ENCODE measurements at places on chromosomes 4 and X. TPM values are rescaled to one million over a fixed set of nuclear protein-coding genes. Genes with fewer than 3 reads are reported as not detected.
A peak's percentile ranks its signal among the peaks of the same experiment; 100 is the strongest.

- no peak overlapping the region for H3K27ac ChIP-seq
- H3K27me3 ChIP-seq = peaks cover 2% of the 10 kb centered on the region
- peaks cover 18% of the 10 kb centered on the region for H3K36me3 ChIP-seq
- no peak for DNase-seq
- H3K4me1 ChIP-seq = no peaks in the 10 kb centered on the region
Observed at GRCh38 chr4:150874338-150875226, 140.5 kb downstream of the LRBA start.

The CFI gene
- total RNA-seq = not detected

DNA sequence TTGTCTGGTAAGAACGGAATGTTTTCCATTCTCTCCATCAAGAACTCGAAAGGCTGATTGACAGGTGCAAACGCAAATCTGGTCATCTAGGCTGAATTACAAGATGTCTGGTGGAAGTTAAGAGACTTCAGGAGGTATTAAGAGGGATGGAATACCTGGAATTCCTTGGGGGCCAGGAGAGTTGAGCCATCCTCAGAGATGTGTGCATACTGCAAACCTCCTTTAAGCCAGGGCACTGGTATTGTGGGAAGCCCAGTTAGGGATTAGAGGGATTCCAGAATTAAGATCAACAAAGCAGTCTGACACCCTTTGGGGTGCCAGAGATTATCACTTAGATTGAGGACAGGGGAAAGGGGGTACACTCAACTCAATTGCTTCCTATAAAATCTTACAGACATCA is 151.4 kb downstream of the VCX3A start:
- no peak overlapping the region for H3K4me3 ChIP-seq
- DNase-seq = no peak
- no peaks in the 10 kb centered on the region for H3K27me3 ChIP-seq
- no peaks in the 10 kb centered on the region for H3K4me1 ChIP-seq

- H3K4me3 ChIP-seq = peak overlapping the region; percentile 93
- peak; percentile 22 for DNase-seq
- no peaks in the 10 kb centered on the region for H3K4me1 ChIP-seq
- H3K36me3 ChIP-seq = no peaks in the 10 kb centered on the region
Observed at GRCh38 chrX:149937871-149938426, 342 bp downstream of the EOLA2 start.

The UGT2A3 gene
- total RNA-seq = not detected

- peaks cover 3% of the 10 kb centered on the region for H3K4me1 ChIP-seq
- no peak overlapping the region for H3K27ac ChIP-seq
- no peak overlapping the region for H3K4me3 ChIP-seq
- peaks cover 16% of the 10 kb centered on the region for H3K36me3 ChIP-seq
- H3K27me3 ChIP-seq = no peaks in the 10 kb centered on the region
- DNase-seq = no peak
Observed at GRCh38 chr4:121863799-121864198, 6.5 kb downstream of the BBS7 start.

DNA sequence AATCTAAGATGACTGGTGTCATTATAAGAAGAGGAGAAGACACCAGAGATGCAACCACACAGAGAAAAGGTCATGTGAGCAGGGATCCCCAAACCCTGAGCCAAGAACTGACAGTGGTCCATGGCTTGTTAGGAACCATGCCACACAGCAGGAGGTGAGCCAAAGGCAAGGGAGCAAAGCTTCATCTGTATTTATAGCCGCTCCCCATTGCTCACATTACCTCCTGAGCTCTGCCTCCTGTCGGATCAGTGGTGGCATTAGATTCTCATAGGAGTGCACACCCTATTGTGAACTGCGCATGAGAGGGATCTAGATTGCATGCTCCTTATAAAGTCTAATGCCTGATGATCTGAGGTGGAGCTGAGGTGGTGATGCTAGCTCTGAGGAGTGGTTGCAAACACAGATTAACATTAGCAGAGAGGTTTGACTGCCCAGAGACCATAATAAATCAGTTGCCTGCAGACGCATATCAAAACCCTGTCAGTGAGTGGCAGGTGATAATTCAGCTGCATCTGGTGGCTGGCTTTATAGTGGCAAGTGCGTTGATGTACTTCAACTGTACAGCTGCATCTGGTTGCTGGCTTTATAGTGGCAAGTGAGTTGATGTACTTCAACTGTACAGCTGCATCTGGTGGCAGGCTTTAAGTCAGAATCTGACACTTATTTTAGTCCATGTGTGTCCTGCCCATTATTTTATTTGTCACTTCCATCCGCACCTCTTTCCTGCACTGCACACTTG is 19.8 kb upstream of the CXCL2 start:
- DNase-seq = no peak
- no peaks in the 10 kb centered on the region for H3K4me1 ChIP-seq
- H3K27me3 ChIP-seq = peaks cover 2% of the 10 kb centered on the region
- H3K4me3 ChIP-seq = no peak overlapping the region
- no peaks in the 10 kb centered on the region for H3K36me3 ChIP-seq

- no peak for DNase-seq
- no peaks in the 10 kb centered on the region for H3K4me1 ChIP-seq
- no peak overlapping the region for H3K4me3 ChIP-seq
- no peaks in the 10 kb centered on the region for H3K36me3 ChIP-seq
- H3K27me3 ChIP-seq = no peaks in the 10 kb centered on the region
Observed at GRCh38 chrX:20029728-20030127, 38.9 kb upstream of the BCLAF3 start.

The MAP3K15 gene
- total RNA-seq = 0.37 TPM

DNA sequence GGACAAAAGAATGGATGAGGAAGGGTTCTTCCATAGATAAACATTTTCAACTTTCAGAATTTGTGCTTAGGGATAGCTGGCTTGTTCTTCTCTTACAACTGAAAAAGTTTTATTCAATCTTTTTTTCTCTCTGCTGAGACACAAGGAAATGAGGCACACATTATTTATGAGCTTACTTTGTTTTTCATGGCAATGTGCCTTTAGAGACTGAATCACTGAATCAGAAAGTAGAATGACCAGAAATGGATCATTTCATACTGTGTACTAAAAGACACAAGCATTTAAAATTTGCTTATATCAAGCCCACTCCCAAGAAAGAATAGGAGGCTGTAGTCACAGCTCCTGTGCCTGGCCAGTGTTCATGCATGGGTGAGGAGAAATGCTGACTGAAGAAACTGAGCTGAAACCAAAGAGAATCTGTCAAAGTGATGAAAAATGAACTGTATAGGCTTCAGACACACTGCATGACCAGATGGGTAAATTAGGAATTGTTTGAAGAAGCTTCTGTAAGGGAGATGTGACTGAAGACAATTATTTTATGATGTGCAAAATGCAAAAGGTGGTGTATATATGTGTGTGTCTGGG is 413.8 kb downstream of the RAPGEF2 start:
- H3K36me3 ChIP-seq = no peaks in the 10 kb centered on the region
- no peak overlapping the region for H3K4me3 ChIP-seq
- H3K27ac ChIP-seq = no peak overlapping the region
- DNase-seq = no peak

DNA sequence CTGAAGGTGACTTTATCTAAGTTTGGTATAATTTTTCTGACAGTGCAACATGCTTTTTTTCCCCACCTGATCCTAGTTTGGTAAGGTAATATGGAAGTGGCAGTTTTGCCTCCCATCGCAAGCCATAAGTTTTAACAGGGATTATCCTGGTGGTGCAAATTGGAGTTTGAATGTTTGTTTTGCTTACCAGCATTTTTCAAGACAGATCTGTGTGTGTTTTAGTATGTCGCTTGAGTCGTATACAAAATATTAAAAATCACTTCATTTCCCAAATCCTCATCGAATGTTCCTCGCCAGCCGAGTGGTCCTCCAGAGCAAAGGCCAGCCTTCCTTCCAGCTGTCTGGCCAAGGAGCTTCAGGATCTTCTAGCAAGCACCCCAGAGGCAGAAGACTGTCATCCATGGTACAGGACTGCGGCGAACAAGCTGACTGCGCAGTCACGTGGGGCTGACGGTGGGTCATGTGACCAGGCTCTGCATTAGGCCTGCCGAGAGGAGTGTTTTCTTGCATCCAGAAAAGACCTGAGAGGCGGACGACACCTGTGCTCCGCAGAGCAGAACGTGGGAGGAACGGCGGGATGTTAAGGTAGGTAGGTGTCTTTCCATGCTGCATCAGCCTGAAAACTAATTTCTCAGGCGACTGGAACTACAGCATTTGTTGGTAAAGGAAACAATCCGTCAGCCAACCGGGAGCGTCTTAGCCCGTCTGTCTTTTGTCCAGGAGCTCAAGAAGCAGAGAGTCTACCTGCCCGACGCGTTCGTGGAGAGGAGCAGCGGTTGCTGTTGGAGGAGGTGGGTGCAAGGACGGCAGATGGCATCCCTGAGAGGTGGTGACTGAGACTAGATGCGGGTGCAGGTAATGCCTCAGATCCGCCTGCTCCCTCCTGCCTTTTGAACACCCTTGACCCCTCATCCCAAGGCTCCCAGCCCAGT is at the start of gene GPRASP3:
TSS of gene GPRASP3 (plus strand) at position 507 of the 932 bp plus-strand sequence. CDS start 28,253 bp downstream, outside the sequence.
- H3K4me1 ChIP-seq = no peaks in the 10 kb centered on the region
- H3K36me3 ChIP-seq = no peaks in the 10 kb centered on the region
- H3K27me3 ChIP-seq = no peaks in the 10 kb centered on the region
- H3K4me3 ChIP-seq = peak within 1 kb of the TSS; percentile 98

The MAGED4 gene
- total RNA-seq = 192 TPM

DNA sequence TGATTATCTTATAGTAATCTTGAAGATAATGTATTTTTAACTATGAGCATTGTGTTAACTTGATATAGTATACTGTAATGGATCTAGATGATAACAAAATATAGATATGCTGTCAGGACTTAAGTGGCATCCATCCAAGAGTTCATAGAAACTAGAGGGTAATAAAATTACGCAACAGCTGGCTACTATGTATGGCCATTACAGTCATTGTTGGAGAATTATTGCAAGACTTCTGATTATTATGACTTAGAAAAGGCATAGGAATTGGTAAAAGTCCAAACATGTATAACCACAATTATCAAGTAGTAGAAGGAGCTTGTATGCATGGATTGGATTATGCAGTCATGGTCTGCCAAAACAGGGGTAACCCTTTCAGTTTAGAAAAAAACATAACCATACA is 9.5 kb downstream of the OGT start:
- no peak overlapping the region for H3K4me3 ChIP-seq
- no peaks in the 10 kb centered on the region for H3K36me3 ChIP-seq
- H3K27ac ChIP-seq = no peak overlapping the region
- H3K27me3 ChIP-seq = no peaks in the 10 kb centered on the region

GRCh38 chrX:73876911-73877310 is 313.9 kb downstream of the CHIC1 start:
- no peak overlapping the region for H3K4me3 ChIP-seq
- no peak overlapping the region for H3K27ac ChIP-seq
- no peak for DNase-seq
- no peaks in the 10 kb centered on the region for H3K4me1 ChIP-seq
- no peaks in the 10 kb centered on the region for H3K27me3 ChIP-seq
- no peaks in the 10 kb centered on the region for H3K36me3 ChIP-seq

GRCh38 chr4:38231626-38232025 is 271.4 kb downstream of the PTTG2 start:
- H3K27me3 ChIP-seq = peaks cover 1% of the 10 kb centered on the region
- no peak overlapping the region for H3K27ac ChIP-seq
- H3K36me3 ChIP-seq = peaks cover 11% of the 10 kb centered on the region
- no peaks in the 10 kb centered on the region for H3K4me1 ChIP-seq

DNA sequence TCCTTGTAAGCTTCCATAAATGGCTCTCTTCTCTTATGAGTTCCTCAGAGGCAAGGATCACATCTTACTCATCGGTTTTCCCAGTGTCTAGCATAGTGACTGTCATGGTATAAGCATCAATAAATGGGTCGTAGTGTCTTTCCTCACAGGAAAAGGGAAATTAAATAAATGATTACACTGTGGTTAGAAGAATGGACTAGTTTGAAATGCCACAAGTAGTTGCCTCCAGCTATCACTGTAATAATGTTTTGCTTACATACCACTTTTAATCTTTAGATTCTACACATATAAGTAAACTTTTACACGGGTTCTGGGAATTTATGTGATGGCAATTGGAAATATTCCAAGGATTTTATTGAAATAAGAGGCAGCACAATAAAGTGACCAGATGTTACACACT is 152.8 kb upstream of the CXorf51A start:
- H3K27me3 ChIP-seq = no peaks in the 10 kb centered on the region
- no peaks in the 10 kb centered on the region for H3K4me1 ChIP-seq
- no peak overlapping the region for H3K4me3 ChIP-seq
- no peaks in the 10 kb centered on the region for H3K36me3 ChIP-seq

The NAP1L5 gene
- 20.9 TPM for total RNA-seq

- no peak within 1 kb of the TSS for H3K4me3 ChIP-seq
- no peak for DNase-seq
- H3K27ac ChIP-seq = no peak within 1 kb of the TSS
- H3K36me3 ChIP-seq = no peaks in the 10 kb centered on the region
Observed at GRCh38 chr4:69965628-69966027, at the start of gene CSN2. Gene CSN2 (minus strand): TSS chr4:69965728. CDS start chr4:69960995, 4,733 bp downstream.

- H3K36me3 ChIP-seq = no peaks in the 10 kb centered on the region
- DNase-seq = no peak
- peak overlapping the region; percentile 99 for H3K27ac ChIP-seq
Observed at GRCh38 chr4:60562334-60562733, 637.8 kb upstream of the ADGRL3 start.

- peaks cover 15% of the 10 kb centered on the region for H3K36me3 ChIP-seq
- H3K4me1 ChIP-seq = no peaks in the 10 kb centered on the region
- no peak overlapping the region for H3K27ac ChIP-seq
- no peak overlapping the region for H3K4me3 ChIP-seq
Observed at GRCh38 chr4:98728871-98729270, 70.5 kb upstream of the TSPAN5 start.

GRCh38 chr4:74013264-74013663 is 14.8 kb upstream of the CXCL5 start:
- H3K4me1 ChIP-seq = no peaks in the 10 kb centered on the region
- DNase-seq = no peak
- H3K4me3 ChIP-seq = no peak overlapping the region
- H3K27ac ChIP-seq = no peak overlapping the region
- no peaks in the 10 kb centered on the region for H3K36me3 ChIP-seq

DNA sequence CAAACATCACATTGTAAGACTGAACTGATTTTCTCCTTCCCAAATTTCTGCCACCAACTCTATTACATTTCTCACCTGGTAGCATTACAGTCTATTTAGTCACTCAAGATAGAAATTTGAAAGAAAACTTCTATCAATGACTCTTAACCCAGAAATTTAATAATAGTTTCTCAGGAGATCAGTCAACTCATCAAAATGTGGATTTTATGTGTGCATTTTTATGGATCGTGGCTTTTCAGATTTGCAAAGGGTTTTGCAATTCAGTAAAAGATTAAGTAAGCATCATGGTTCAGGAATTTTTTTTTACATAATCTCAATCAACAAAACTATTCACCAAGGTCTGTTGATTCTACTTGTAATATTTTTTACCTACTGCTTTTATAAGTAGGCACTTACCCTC is 111.1 kb downstream of the CFAP299 start:
- H3K27ac ChIP-seq = no peak overlapping the region
- H3K36me3 ChIP-seq = peaks cover 6% of the 10 kb centered on the region
- H3K27me3 ChIP-seq = no peaks in the 10 kb centered on the region
- DNase-seq = no peak

The SPANXA2 gene
- total RNA-seq = not detected

- H3K27me3 ChIP-seq = no peaks in the 10 kb centered on the region
- H3K4me3 ChIP-seq = no peak overlapping the region
- H3K27ac ChIP-seq = no peak overlapping the region
- no peaks in the 10 kb centered on the region for H3K36me3 ChIP-seq
- no peaks in the 10 kb centered on the region for H3K4me1 ChIP-seq
Observed at GRCh38 chr4:129550281-129550785, 454.4 kb downstream of the C4orf33 start.

Measured in glutamatergic neuron (in vitro differentiated cells).